Keratinocyte (primary cell): ENCODE measurements at places on chromosomes 13 and 19.

DNA sequence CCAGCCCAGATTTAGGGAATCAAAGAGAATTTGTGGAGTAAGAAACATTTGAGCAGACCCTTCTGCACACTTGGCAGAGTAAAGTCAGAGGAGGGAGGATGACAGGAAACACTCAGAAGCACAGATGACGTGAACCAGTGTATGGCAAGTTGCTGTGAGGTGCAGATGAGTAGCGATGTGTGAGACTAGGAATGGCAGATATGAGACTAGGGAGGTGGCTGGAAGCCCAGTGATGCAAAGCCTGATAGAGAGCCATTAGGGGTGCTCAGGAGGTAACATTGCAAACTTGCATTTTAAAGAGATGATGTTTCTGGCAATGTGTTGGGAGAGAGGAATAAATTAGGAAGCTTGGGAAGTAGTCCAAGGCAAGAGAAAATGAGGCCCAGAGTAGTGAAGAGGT is 44.0 kb downstream of the PCDH17 start:
- no peak for DNase-seq

DNA sequence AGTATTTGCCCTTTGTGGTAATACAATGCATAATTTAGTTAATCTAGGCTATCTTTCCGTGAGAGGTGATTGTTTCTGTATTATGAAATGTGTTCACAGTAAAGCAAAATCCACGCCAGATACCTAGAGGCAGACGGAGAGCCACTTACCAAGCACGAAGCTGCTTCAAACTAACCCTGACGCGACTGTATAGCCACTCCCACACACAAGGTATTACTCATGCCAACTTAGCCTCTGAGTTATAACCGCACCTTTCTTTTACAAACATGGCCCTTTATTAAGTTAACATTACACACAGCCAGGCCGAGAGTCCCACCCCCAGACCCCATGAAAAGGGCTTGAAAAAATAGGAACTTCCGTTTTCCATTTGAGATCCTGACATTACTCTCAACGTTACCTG is 185.7 kb downstream of the ABCC4 start:
- peak; percentile 68 for DNase-seq

DNA sequence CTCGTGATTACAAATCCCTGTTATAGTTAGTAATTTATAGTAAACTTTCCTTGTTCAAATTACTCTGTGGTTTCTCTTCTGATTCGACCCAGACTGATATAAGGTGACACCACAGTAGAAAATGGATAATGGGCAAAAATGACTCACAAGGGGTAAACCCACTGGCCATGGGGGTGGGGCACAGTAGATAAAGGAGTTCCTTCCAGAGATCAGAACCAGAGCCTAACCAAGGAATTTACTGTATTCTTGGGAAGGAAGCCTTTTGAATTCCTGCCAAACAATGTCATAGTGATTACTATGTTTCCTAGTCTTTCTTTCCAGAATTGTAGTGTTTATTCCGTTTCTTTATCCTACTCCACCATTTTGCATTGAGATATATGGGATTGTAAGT is 21.9 kb downstream of the MIR17HG start:
- no peak for DNase-seq

- no peak for DNase-seq
These were observed 146.9 kb downstream of the TM9SF2 start for GRCh38 chr13:99648066-99648665.

DNA sequence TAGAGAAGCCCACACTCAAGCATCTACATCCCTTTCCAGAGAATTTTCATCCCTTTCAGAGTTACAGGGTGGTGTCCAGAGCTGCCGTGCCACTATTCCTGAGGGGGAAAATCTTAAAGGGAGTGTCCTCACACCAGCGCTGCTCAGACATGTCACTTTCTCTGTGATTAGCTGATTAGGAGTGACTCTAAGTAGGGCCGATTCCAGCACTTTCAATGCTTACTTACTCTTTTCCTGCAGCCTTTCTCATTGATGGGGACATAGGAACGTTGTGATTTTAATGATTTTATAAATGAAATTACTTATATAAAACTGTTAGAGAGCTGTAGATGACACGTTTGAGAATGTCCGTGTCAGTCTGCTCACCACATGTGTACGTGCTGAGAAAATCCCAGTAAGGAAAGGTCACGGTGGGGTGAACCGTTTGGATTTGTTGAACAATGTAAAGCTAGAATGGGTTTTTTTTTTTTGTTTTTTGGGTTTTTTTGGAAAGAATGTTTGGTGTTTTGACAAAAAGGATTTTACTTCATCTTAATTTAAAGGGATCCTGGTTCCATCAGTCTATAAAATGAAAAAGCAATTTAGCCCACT is 56.6 kb upstream of the SPATA13 start:
- DNase-seq, result no peak

GRCh38 chr19:45587873-45588272 is 3.3 kb upstream of the OPA3 start:
- no peak for DNase-seq

DNA sequence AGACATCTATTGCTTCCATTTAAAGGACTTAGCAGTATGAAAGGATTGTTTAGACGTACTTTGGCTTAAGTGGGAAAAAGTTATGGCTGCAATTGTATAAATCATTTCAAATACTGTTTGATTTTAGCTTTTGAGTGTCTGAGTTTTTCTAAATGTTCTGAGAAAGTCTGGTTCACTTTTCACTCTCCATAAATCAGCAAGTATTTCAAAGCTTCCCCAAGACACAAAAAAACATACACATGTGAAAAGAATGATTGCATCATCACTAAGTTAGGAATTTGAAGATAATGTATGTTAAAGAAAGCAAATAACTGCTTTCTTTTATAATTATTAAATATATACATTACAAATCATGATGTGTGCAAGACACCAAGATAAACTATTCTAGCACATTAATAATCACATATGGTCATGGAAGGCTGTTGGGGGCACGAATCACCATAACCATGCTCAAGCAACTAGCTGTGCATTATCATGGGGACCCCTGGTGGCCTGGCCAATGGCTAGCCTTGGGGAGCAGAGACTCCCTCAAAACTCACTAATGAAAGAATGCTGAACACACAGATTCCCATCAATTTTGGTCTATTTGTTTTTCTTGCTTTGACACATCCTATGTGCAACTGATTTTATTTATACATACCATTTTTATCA is 111.1 kb downstream of the MIPEP start:
- DNase-seq, result no peak

- DNase-seq, result no peak
These were observed 1010.6 kb downstream of the PCDH9 start for GRCh38 chr13:66219506-66219905.

DNA sequence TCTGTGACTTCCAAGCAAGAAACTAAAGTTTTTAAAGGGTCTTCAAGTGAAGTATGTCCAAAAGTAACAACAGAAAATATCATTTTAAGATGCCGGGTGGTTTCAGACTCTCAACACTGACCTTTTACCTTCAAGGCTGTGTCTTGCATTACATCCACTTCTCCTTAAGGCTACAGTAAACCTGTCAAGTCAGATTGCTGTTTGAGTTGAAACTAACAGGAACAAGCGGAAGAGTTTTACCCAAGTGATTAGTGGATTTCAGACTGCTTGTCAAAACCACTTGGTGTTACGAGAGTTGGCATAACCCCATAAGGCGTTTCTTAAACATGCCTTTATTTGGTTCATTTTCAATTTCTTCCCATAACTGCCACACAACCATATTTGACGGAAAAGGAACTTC is 283.1 kb downstream of the DCT start:
- DNase-seq, result no peak

GRCh38 chr19:246551-246950 is 44.7 kb downstream of the PLPP2 start:
- no peak for DNase-seq

- no peak for DNase-seq
These were observed 4.0 kb downstream of the ZNF91 start for GRCh38 chr19:23391236-23391635.

DNA sequence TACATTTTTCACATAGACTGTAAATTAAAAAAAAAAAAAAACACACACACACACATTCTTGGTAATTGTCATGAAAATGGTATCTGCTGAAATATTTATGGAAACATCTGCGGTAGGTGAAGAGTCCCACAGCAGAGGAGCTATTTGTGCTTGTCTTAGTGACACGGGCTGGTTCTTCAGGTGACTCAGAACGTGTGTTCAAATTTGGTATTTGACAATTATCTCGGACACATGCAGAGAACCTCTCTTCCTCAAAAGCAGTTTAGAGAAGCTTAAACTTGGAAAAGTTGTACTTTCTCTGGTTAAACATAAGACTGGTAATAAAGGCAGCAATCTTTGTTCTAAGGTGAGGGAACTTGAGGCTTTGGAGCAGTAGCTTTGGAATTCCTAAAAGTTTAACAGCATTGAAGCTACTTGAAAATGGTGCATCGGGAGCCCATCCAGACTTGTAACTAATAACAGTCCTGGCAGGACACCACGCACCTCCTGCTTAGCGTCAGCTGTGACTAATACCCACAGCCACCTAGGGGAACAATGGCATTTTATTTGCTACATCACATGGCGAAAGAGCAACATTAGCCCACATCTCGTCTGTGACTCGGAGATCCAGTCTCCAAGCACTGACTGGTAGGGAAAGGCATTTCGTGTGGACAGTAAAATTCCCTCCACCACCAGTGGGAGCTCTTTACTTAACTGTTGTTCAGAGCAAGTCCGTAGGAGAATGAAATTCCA is 1505.1 kb upstream of the SLC10A2 start:
- DNase-seq, result no peak

DNA sequence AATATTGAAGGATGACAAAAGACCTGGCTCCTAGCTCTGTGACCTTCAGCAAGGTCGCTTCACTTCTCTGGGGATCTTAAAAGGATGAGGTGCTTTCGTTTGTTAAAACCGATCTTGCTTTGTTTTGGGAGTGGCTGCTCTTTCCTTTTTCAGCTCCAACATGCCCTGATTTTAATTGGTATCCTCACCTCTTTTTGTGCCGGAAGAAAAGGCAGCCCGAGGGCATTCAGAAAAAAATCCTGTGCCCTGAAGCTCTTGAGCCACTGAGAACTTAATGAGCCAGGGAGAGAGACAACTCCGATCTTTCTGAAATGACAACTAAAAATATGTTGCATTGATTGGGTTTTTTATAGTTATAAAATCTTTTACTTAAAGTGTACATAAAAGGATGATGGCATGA is 19.4 kb downstream of the CLDN10 start:
- no peak for DNase-seq

GRCh38 chr19:1663852-1664251 is 11.4 kb upstream of the TCF3 start:
- DNase-seq, result no peak

- no peak for DNase-seq
These were observed 8.6 kb downstream of the MAP1S start for GRCh38 chr19:17727843-17728242.

- DNase-seq, result no peak
These were observed 3.0 kb downstream of the DZIP1 start for GRCh38 chr13:95641291-95642027.

- no peak for DNase-seq
These were observed 7.8 kb upstream of the SELENOV start for GRCh38 chr19:39506944-39507714.

GRCh38 chr13:59088716-59089115 is 1075.0 kb downstream of the DIAPH3 start:
- no peak for DNase-seq

GRCh38 chr19:27745978-27746542 is 1466.9 kb downstream of the UQCRFS1 start:
- DNase-seq, result no peak

DNA sequence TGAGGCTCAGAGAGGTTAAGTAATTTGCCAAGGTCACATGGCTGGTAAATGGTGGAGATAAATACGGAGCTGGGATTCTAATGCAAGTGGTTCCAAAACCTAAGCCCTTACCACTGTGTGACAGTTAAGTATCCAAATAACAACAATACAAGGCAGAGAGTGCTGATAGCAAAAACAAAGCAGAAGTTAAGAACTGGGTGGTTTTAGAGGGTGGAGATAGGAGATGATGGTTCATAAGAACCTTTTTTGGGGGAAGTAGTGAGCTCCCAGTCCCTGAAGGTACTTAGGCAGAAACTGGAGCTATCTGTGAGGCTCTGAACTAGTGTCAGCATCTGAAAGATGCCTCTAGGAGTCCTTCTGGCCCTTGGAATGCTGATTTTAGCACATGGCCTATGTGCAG is 56.2 kb upstream of the UBE2L5 start:
- no peak for DNase-seq

- no peak for DNase-seq
These were observed 147.8 kb upstream of the PCDH9 start for GRCh38 chr13:67377919-67378318.

GRCh38 chr13:107124730-107125129 is 556.8 kb upstream of the ARGLU1 start:
- no peak for DNase-seq

DNA sequence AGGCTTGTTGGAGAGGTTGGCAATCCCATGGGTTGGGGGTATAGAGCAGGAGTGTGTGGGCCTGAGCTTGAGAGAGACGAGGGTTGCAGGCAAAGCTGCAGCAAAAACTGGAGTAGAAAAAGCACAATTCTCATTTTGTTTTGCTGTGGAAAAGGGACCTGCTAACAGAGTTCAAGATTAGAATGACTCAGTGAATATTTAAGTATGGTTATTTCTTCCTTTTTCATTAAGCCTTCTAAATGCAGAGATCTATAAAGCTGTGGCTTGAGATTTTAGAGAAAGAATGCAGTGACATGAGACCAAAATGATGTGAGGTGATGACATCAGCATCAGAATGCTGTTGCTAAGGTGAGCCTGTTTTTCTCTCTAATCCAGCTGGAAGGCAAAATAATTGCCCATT is 10.8 kb upstream of the MBNL2 start:
- no peak for DNase-seq

GRCh38 chr13:95243207-95243606 is 58.0 kb downstream of the ABCC4 start:
- DNase-seq, result no peak

- DNase-seq, result no peak
These were observed 241.8 kb downstream of the PCCA start for GRCh38 chr13:100330662-100331061.

DNA sequence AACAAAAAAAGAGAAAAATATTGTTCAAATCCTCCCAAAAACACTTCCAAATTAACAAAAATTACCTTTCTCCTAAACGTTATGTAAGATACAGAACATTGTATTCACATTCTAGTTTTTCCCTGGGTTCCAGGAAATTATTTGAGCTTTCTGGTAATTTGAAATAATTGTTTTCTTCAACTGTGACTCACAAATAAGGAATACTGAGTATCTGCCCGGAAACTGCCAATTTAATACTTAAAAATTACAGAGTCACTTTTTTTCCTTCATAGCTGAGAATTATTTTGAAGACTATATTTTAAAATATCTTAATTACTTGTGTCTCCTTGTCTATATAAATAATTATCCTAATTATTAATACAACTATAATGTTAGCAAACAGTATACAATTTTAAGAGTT is 709.0 kb upstream of the ARGLU1 start:
- DNase-seq, result no peak
